Amygdala (tissue), 56 donors: ENCODE measurements at places on chromosomes 16 and 17.

DNA sequence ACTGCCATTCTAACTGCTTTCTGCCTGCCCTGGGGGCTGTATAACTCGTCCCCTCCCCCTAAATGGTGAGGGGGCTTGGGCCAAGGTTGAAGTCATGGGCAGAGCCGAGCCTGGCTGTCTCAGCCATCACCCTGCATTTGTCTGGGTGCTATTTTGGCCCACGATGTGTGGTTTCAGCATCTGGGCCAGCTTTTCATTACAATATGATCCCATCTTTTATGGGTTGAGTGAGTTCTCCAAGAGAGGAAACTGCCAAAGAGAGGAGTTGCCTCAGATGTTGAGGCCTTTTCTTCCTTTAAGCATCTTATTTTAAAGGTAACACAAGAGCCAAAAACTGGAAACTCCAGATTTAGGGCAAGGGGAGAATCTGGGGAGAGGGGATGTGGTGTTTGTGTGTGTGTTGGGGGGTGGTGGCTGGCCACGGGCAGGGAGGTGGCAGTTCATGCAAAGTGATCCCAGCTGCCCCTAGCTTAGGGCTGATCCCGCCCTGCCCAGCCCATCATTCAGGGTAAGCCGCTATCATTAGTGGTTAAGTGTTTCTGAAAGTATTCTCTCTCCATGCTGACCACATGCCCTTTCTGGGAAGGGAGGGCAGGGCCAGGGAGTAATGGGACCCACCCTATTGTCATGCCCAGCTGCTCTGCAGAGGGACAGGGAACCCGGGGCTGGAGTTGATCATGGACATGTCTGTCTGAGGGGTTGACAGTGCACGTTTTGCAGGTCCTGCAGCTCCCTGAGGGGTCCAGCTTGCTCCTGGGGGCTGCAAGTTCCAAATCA is 83.2 kb upstream of the CLEC18A start:
- DNase-seq: no peak

- DNase-seq: no peak
These were observed at the start of gene FOXC2 for GRCh38 chr16:86566601-86566965. FOXC2 (plus strand) TSS chr16:86566829; CDS start chr16:86567336, 507 bp downstream.

- DNase-seq: no peak
These were observed 113.1 kb downstream of the ADCY9 start for GRCh38 chr16:4003166-4003565.

DNA sequence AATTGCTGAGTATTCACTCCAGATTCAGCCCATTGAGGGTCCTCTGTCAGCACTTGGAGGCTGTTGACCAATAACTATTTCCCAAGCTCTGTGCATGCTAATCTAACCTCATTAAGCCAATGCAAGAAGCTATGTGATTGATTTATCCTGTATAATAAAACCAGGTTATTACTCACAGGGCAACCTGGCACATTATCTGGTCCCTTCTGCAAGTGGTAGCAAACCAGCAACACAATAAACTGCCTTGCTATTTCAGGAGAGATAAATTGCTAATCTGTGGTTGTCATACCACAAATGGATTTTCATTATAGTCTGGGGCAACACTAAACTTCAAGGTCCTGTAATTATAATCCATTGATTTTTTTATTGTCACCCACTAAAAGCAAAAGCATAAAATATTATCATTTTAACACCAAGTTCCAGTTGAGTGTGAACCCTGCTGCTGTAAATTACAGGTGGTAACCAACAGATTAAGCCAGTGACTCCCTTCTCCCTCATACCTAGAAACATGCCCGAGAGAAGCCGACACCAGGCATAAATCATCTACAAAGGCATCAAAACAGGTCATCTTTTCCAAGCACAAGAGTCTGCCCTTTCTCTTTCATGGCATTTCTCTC is 51.1 kb upstream of the SOX9 start:
- no peak for DNase-seq

DNA sequence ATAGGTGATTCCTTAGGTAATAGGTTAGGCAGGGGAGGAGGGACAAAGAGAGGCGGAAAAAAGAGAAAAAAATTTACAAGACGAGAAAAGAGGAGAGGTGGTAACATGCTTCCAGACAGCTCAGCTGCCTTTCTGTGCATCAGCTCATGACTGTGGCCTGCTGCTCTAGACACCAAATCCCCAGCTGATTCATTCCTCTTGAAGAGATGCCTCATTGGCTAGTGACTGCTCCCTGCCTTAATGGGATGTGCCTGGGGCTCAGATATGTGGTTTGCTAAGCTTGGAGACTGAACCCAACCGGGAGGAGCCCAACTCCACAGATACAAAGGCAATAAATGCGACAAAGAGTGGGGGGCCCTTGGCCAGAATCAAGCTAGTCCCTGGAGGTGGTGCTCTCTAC is 105.9 kb upstream of the FAM20A start:
- no peak for DNase-seq

DNA sequence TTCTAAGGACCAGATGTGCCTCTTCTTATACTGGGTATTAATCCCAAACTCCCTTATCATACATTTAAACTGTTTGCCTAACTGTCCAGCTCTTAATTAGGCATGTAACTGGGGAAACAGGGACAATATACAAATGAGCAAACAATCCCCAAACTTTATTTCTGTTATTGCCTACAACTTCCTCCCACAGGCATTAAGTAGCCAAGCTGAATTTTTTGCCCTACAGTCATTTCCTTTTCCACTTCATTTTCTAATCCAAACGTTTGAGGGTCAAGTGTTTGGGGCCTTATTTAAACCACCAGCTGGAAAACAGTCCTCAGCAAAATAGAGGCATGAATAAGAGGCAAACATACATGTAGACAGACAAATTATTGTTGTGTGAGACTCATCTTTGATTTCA is 77.4 kb upstream of the CCL2 start:
- no peak for DNase-seq

DNA sequence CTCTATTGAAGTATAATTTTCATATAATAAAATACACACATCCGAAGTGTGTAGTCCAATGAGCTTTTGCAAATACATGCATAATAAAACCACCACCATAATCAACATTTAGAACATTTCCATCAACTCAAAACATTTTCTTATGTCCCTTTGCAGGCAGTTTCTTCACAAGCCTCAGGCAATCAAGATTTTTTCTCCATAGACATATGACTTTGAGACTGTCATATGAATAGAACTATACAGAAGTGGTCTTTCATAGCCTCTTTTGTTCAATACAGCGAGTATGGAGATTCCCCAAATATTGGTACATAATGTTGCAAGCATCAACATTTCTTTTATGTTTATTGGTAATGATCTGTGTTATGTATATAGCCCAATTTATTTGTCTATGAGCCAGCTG is 983.2 kb downstream of the CDH11 start:
- no peak for DNase-seq

DNA sequence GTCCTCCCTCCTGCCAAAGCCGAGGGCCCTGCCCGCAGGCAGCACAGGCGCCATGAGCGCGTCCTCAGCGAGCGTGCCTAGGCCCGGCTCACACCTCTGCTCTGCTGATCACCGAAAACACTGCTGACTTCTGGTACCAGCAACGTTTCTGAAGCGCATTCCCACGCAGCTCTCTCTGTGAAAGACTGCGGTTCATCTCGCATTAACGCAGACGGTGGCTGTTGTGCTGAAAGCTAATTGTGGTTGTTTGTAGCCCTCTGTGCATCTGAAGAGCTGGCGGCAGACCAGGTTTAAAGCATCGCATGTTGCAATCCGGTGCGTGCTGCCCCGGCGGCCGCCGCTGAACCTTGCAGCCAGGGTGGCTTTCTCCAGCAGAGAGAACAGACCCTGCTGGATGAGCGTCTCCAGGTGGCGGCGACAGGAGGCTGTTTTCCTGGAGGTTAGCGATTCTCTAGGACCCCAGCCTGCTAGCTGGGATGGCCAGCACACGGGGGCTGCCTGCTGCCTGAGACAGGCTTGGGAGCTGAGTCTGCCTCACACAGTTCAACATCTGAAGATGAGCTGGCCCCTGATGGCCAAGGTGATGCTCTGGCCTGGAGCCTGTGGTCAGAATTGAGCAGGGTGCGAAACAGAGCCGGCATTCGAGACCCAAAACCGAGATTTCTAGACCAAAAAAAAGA is 49.8 kb upstream of the CHMP6 start:
- DNase-seq: no peak

DNA sequence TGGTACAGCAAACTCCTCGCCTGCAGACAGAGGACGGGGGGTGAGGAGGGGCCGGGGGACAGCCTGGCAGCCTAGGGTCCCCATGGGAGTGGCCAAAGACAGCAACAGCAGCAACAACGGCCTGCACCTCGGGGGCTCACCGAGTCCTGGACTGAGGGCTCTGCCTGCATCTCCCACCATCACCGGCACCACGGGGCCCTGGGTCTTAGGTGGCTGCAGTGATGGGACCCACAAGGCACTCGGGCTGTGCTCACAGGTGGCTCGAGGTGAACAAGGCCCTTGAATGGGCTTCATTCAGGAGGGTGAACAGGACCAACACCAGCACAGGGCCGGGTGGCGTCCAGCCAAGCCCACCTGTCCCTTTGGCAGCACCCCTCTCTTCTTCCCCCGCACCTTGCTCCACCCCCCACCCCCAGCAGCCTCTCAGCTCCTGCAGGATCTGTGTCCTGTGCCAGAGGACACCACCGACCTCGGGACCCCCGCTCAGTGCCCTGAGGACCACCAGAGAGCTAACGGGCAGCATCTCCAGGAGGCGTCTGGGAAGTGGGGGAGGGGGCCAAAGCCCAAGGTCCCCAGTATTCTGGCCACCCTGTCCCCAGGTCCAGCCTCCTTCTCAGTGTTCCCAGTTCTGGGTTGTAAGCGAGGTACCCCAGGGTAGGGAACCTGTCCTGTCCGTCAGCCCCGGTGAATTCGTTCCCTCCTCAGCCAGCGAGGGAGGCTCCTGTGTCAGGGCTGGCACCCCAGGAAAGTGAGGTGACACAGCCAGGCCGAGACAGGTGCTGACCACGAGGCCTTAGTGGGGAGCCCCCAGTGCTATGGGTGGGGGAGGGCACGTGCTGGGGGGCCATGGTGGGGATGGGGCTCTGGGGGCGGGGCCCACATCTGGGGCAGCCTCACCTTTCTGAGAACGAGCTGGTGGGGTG is 94.3 kb downstream of the TBC1D16 start:
- DNase-seq: no peak

GRCh38 chr16:85125570-85126393 is 13.5 kb upstream of the CIBAR2 start:
- no peak for DNase-seq

DNA sequence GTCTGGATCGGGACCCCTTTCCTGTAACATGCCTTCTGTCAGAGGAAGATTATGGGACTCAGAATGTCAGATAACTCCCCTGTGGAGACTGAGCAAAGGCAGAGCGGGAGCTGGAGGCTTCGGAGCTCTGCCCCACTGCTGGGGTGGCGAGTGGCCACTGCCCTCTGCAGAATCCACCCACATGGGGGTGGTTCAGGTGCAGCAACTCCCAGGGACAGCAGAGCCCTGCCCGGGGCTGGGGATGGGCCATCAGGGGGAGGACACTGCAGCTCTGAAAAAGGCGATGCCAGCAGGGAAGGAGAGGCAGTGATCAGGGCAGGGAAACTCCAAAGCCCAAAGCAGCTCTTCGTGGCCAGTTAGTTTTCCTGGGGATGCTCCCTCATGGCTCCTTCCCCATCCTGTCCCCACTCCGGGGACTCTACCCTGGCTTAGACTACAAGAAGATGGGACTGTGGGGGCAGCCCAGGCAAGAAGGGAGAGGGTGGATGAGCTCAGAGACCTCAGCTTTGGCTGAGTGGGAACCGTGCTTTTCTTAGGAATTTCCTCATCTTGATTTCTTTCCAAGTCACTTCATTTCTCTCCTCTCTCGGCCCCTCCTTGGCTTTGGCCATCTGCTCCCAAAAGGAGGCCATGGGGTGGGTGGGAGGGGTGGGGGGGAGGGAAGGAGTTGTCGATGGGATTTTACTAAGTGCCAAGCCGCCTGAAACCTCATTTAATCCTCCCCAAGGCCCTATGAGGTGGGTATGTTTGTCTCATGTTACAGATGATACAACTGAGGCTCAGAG is 4.0 kb downstream of the CA4 start:
- DNase-seq: no peak

GRCh38 chr16:69381231-69381630 is 4.6 kb downstream of the TERF2 start:
- no peak for DNase-seq

GRCh38 chr17:12048843-12049473 is 28.3 kb downstream of the MAP2K4 start:
- no peak for DNase-seq

DNA sequence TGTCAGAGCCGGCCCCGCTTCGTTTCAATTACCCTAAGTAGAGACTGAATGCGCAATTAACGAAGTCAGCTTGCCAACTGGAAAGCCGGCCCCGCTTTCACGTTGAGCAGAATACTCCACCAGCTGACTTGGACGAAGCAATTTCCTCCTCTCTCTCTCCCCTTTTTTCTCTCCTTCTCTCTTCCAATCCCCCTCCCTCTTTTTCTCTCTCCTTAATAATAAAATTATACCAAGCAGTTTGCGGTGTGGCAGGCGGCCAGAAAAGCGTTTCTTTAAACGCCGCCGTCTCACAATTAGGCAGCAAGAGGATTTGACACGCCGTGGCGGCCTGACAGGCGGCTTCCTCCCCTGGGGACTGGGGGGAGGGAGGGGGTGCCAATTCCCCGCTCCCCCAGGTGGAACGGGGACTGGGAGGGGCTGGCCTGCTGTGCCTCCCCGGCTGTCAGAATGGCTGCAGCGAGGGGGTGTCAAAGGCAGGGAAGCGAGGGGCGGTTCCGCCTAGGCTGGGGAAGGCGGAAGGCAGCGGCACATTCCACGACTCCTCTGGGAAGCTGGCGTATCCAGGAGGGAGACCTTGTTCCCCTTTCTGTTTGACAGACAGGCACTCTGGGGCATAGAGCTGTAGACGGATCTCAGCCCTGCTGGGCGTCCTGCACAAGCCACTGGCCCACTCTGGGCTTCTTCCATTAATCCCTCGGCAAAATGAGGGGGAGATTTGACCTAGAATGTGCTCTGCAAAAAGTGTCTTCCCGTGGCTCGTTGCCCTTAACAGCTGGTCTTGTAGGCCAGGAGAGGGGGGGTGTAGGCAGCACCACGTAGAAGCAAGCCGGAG is 52.7 kb downstream of the SREBF1 start:
- DNase-seq: peak; percentile 56

GRCh38 chr16:1647856-1648255 is 30.2 kb upstream of the JPT2 start:
- DNase-seq: no peak
